Naive thymus-derived CD4-positive, alpha-beta T cell (primary cell): ENCODE measurements at places on chromosomes 6 and 20. TPM values are rescaled to one million over a fixed set of nuclear protein-coding genes. Genes with fewer than 3 reads are reported as not detected.

GRCh38 chr20:3473944-3474343 is 3.1 kb downstream of the ATRN start:
- H3K36me3 ChIP-seq: no peaks in the 10 kb centered on the region
- H3K27ac ChIP-seq: no peak overlapping the region
- H3K4me3 ChIP-seq: no peak overlapping the region
- H3K27me3 ChIP-seq: no peaks in the 10 kb centered on the region
- DNase-seq: no peak

DNA sequence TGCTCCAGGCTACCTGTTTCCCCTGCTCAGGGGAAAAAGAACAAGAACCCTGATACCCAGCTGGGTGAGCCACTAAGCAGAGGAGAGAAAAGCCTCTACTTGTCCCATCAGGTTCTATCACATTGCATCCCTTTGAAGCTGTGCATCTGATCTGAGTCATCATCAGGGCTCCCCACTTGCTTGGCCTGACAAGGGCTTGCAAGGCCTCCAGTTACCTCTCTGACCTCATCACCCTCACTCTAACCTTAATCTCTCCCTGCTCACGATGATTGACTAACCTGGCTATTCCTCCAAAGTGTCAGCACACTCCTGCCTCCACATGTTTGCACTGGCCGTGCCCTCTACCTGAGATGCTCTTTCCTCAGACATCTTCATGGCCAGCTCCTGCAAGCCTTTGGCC is 309.5 kb upstream of the CHD6 start:
- DNase-seq: no peak
- H3K4me1 ChIP-seq: no peaks in the 10 kb centered on the region
- no peaks in the 10 kb centered on the region for H3K36me3 ChIP-seq
- no peak overlapping the region for H3K27ac ChIP-seq
- no peaks in the 10 kb centered on the region for H3K27me3 ChIP-seq

- H3K4me3 ChIP-seq: no peak overlapping the region
- H3K27ac ChIP-seq: no peak overlapping the region
- no peaks in the 10 kb centered on the region for H3K36me3 ChIP-seq
- H3K4me1 ChIP-seq: no peaks in the 10 kb centered on the region
Measured at GRCh38 chr20:62347151-62347404, 20.0 kb downstream of the LAMA5 start.

The BTN1A1 gene
- not detected for total RNA-seq

The NCR2 gene
- not detected for total RNA-seq
